ENCODE measurements at places on chromosomes 2 and 18. TPM values are rescaled to one million over a fixed set of nuclear protein-coding genes. Genes with fewer than 3 reads are reported as not detected.

COLEC11 gene
- not detected for total RNA-seq

BMP10 gene
- not detected for total RNA-seq

- H3K4me1 ChIP-seq: peaks cover 6% of the 10 kb centered on the region
- H3K36me3 ChIP-seq: no peaks in the 10 kb centered on the region
- no peak overlapping the region for H3K4me3 ChIP-seq
- no peaks in the 10 kb centered on the region for H3K27me3 ChIP-seq
- H3K27ac ChIP-seq: no peak overlapping the region
Measured at GRCh38 chr2:168432565-168433186, 23.4 kb upstream of the CERS6 start.

GRCh38 chr2:71276311-71277146, 49.6 kb upstream of the PAIP2B start:
- H3K4me3 ChIP-seq: peak overlapping the region; percentile 67
- no peaks in the 10 kb centered on the region for H3K36me3 ChIP-seq
- peaks cover 4% of the 10 kb centered on the region for H3K4me1 ChIP-seq
- no peak overlapping the region for H3K27ac ChIP-seq

GRCh38 chr18:13124411-13124810, 94.1 kb upstream of the LDLRAD4 start:
- DNase-seq: no peak
- no peaks in the 10 kb centered on the region for H3K27me3 ChIP-seq
- H3K4me3 ChIP-seq: no peak overlapping the region
- H3K36me3 ChIP-seq: no peaks in the 10 kb centered on the region
